ENCODE measurements at places on chromosomes 3 and 15.

GRCh38 chr3:35263477-35263876, 375.8 kb upstream of the ARPP21 start:
- no peak for DNase-seq

- no peak for DNase-seq
Observed at GRCh38 chr3:42099020-42099765, 8.0 kb downstream of the TRAK1 start.

DNA sequence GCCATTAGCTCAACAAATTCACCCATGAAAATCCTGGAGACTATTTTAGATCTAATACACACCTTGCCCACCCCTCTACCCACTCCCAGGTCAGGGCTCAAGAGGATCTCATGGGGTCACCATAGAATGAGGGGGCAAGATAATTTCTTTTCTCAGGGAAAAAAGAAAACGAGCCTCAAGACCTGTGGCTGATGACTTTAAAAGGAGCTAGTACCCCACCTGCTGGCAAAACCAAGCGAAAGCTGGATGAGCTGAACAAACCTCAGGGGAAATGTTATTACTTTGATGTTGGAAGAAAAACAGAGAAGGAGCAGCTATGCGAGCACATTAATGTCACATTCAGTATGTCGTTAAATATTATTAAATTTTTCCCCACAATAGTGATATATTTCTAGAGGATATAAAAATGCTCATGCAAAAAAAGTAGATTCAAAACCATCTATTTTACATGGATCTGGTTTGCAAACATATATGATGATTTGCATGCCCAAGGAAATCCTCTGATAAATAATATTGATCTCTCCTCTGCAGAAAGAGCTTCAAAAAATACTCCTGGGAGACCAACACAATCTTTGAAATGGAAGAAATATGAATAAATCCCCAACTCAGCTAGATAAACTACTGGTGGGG, 37.7 kb downstream of the PLD1 start:
- DNase-seq, result no peak

DNA sequence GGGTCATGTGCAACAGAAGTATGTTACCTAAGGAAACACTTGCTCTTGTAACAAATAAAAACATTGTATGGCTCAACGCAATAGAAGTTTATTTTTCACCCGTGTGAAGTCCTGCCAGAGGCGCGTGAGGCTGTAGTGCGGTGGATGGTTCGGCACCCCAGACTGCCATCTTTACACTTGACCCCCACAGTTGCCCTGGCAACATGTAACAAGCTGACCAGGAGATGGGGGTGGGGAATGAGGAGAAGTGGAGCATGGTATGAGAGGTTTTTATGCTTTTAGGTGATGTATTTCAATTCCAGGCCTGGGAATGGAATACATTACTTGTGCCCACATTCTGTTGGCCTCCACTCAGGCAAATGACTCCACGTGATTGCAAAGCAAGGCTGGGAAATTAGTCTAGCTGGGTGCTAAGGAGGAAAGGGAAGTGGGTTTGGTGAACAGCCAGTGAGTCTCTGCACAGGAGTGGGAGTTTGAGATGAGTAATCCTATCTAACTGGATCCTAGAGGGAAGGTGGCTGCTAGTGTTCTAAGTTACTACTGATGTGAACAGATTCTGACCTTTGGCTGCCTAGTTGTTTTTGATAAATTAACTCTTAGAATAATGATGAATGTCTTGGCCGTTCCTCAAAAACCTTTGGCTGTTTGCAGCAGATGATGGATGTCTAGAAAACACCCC, 33.8 kb upstream of the GREM1 start:
- no peak for DNase-seq

DNA sequence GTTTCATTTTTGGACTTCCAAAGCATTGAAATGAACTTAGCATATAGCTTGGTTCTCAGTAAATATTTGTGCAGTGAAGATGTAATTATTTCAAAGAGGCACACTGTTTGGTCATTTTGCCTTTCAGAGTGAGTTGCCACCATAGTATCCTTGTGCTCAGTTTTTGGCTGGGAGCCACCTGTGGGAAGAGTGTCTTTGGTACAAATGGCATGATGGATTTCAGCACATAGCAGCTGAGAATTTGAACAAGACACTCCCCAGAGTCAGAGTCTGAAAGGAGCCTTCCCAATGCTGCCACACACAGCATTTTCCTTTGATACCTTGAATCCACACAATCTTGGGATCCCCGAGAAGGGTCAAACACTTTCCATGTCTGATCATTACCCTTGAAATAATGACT, 897.2 kb upstream of the ARPP21 start:
- DNase-seq, result no peak

DNA sequence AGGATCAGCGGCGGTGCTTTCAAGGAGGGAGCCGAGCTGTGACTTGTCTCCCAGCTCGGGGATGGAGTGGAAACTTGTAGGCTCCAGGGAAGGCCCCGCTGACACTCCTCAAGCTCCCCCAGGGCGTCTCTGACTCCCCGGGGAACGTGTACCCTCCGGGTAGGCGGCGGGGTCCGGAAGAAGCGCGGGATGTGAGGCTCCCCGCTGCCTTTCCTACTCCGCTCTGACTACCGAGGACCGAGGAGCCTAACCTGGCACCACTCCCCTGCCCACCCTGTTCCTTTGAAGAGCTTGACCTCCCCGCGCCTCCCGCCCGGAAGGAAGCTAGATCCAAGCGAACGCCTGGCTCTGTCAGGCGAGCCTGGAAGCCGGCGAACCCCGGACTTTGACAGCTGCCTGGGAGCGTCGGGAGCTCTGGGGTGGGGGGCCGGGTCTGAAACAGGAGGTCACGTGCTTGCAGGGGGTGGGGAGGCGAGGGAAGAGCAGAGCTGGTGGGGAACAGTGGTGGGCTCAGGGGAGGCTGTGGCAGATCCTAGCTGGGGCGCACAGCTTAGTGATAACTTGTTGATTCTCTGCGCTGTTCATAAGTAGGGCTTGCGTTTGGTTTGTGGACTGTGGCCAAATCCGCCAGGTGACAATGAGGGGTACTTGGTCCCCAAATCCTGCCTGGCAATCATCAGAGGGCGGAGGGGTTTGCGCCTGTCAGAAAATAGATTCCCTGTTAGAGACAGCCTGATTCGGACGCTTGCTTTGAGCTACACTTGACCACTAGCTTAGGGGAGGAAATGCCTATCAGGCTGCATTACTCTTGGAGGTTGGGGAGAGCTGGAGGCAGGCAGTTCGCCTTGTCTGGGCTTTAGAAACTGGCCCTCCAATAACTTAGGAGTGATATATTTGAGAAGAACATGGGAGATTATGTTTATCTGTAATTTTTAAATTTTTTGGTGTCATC, 1.2 kb downstream of the CLSTN2 start:
- no peak for DNase-seq

- DNase-seq, result no peak
Observed at GRCh38 chr3:45819543-45819942, 22.4 kb downstream of the LZTFL1 start.
